ENCODE measurements at places on chromosomes 1 and 21.

DNA sequence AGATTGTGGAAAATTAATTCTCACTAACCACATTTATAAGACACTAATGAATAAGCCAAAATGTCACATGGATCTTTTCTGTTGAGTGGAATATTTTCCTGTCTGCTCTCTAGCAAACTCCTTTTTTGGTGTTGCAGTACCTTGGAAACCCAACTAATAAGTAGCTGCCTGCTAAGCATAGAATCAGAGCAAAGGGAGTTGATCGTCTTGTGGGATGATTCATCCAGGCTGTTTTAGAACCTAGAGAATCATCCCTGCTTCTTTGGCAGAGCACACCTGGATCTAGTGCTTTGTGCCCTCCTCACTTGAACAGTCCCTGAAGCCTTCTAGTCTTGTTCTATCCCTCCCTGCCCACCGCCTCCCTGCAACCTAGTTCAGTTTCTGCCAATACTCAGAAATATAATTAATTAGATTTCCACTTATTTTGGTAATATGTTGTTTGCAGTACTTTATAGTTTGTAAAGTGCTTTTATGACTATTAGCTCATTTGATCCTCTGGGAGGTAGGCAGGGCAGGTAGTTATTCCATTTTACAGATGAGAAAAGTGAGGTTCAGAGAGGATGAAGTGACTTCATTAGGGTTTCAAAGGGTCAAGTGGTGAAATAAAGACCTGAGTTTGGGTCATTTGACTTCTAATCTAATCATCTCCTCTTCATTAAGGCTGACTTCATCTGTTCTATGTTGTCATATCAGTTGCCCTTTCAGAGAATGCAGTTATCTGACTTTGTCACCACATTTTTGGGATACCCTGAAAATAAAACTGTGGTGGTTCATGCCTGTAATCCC lies 2.5 kb downstream of the AGO4 start:
- DNase-seq = no peak

DNA sequence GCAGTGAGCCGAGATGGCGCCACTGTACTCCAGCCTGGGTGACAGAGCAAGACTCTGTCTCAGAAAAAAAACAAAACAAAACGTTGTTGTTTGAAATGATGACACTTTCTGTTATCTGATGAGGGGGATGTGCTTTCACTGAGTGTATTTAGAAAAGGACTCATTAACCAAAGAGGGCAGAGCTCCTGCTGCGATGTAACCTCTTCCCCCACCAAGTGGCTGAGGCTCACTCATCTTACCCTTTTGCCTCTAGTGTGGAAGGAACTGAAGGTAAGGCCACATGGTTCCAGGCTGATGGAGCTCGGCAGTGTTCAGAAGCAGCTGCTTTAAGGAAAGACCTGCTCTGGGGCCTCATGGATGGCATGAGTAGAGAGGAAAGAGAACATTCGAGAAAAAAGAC lies 105.7 kb upstream of the RUNX1 start:
- no peak for DNase-seq

DNA sequence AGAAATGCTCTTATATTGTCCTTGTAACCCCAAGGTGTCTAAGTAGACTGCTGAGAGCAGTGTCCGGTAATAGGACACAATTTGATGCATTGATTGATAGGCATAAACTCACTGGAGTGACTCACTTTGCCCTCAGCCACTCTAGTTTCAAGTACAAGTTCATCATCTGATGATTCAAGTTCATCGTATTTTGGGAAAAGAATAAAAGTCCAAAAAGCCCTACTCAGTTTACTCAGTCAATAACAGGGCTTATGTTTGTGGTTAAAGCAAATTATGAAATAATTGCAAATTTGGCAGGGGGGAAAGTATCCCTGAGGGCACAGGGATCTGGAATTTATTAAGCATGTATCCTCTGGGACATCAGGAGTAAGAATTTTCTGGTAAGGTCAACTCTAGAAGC lies 7.6 kb upstream of the ATF3 start:
- no peak for DNase-seq

GRCh38 chr1:235460770-235461169 lies 43.5 kb downstream of the B3GALNT2 start:
- no peak for DNase-seq

- DNase-seq = no peak
Measured at GRCh38 chr1:232422898-232423297, 207.0 kb downstream of the SIPA1L2 start.

- DNase-seq = no peak
Measured at GRCh38 chr1:41783189-41783639, 135.5 kb downstream of the HIVEP3 start.

DNA sequence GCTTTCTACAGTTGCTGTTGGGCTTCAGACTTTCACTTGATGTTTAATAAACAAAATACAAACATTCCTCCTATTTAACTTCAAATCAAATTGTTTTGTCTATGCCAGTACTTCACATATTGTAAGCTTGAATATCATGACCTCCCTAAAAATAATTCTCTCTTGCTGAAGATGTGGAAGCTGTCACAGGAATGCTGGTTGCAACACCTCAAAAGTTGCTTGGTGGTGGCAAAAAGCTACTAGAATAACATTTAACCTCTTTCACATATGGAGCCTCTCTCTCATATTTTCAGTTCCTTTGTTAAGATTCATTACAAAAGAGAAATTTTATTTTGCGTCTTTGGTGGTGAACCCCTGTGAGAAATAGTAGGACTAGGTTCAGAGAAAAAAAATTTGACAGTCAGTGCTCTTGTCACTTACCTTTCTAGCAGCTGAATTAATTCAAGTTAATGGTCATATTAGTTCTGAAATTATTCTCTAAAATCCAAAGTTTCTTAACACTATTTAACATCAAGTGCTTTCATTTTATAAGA lies 25.5 kb upstream of the F13B start:
- no peak for DNase-seq

- DNase-seq = no peak
Measured at GRCh38 chr21:30340714-30341573, 3.5 kb upstream of the KRTAP27-1 start.

GRCh38 chr21:42456457-42456856 lies 39.6 kb downstream of the RSPH1 start:
- no peak for DNase-seq

- DNase-seq = no peak
Measured at GRCh38 chr1:151815716-151816327, 10.6 kb upstream of the LINGO4 start.

Measured in stimulated activated CD4-positive, alpha-beta T cell treated with anti-CD3 and anti-CD28 coated beads, TNF-alpha, amount 100 ng/mL, for 4 hours (primary cell).